ENCODE measurements at places on chromosomes 4 and X. TPM values are rescaled to one million over a fixed set of nuclear protein-coding genes. Genes with fewer than 3 reads are reported as not detected.

GRCh38 chr4:1367936-1368289, 20.9 kb downstream of the UVSSA start:
- DNase-seq = no peak

GRCh38 chr4:33078145-33078544, 2358.0 kb downstream of the PCDH7 start:
- DNase-seq = no peak

DNA sequence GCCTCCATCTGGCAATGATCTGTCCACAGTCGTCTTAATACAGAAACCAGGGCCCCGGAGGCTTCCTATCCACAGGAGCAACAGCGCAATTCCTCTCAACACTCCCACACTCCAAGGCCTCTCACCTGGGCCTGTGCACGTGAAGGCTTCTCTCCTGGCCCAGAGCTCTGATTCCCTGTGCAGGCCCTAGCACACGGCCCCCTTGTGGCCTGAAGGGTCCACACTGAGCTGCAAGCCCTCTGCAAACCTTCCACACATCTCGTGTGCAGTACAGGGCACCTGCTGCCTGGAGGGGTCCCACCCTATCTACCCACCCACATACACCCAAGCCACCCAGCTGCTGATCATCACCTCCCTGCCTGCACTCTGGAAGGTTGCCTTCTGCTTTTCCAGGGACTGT, 150.1 kb upstream of the NUDT10 start:
- no peak for DNase-seq

DNA sequence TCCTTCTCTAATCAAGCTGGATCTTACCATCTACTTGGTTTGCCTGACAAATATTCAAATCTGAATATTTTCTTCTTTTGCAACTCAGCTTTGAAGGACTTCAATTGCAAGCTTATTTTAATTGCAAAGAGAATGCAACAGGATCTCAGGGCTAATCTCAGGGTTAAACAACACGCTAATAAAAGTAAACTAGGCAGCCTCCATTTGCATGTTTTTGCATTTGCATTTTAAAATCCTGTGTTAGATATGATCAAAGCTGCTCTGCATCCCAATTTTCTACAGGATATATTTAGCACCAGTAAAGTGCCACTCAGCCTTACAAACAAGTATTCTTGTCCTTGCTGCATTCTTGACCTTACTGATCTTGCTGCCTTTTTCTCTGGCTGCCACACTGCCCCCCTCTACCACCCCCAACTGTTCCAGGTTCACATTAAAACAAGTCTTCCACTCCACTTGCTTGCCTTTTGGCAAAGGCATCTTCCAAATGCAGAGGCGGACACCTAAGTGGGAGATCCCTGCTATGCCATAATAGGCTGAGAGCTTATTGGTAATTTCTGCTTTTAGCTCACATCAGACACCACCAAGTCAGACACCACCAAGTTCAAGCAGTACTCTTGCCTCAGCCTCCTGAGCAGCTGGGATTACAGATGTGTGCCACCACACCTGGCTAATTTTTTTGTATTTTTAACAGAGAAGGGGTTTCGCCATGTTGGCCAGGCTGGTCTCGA, 48.1 kb downstream of the GPRIN3 start:
- no peak for DNase-seq

DNA sequence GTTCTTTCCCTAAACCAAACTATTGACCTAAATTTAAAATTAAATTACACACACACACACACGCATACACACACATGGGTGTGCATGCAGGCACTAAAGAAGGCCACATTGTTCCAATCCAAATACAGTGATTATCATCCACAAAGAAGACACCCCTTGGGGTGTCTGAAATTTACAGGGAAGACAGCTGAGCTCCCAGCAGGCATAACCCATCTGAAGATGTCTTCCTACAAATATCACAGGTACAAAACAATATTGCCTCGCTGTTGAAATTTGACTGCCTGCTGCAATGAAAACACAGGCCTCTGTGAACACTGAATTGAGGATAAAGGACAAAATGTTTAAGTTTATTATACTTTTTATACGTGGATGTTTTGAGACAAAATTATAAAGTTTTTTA, 50.2 kb upstream of the SLC7A11 start:
- DNase-seq = no peak

- no peak for DNase-seq
Observed at GRCh38 chrX:139909712-139910111, 23.1 kb downstream of the ATP11C start.

DNA sequence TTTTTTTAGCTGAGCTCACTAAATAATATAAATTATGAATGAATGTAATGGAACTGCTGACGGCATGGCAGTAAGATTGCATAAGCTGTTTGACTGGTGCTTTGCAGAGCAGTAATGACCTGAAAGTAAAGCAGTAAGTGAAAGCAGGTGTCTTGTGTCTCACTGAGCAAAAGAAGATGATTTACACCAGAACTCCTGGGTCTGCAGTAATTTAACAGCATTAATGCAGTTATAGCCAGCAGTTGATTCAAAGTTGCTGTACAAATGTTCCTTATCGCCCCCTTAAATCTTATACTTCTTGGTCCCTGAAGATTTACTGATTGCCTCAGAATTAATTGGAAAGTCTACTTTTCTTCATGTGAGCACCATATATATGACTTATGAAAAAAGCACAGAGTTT, 187.7 kb downstream of the DCTD start:
- DNase-seq = no peak

DNA sequence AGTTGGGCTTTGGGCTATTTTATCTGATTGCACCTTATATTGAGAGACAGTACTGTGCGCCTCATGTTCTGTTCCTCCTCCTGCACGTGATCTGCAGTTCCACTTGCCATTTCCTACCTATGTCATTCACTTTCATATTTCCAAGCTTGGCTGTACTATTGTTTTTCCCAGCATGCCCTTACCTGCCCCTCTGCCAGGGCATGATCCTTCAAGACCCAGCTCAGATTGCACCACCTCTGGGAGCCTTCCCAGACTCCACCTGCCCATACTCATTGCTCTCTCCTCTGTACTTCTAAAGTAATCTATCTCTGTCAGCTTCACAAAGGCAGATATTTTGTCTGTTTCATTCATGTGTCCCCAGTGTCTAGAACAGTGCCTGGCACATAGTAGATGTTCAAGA, 11.6 kb downstream of the SLC25A5 start:
- no peak for DNase-seq

DNA sequence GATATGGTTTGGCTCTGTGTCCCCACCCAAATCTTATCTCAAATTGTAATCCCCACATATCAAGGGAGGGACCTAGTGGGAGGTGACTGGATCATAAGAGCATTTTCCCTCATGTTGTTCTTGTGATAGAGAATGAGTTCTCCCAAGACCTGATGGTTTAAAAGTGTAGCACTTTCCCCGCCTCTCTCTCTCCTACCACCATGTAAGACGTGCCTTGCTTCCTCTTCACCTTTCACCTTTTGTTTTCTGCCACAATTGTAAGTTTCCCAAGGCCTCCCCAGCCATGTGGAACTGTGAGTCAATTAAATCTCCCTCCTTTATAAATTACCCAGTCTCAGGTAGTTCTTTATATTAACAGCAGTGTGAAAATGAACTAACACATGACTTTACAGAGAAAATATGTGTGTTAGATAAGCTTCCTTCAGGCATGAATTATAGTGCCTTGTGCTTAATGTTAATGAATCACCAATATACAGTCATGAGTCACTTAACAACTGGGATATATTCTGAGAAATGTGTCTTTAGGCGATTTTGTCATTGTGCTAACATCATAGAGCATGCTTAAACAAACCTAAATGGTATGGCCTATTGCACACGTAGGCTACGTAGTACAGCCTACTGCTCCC, 37.9 kb downstream of the PDGFC start:
- no peak for DNase-seq

GRCh38 chr4:97987019-97987648, 156.1 kb downstream of the STPG2 start:
- DNase-seq = no peak

DNA sequence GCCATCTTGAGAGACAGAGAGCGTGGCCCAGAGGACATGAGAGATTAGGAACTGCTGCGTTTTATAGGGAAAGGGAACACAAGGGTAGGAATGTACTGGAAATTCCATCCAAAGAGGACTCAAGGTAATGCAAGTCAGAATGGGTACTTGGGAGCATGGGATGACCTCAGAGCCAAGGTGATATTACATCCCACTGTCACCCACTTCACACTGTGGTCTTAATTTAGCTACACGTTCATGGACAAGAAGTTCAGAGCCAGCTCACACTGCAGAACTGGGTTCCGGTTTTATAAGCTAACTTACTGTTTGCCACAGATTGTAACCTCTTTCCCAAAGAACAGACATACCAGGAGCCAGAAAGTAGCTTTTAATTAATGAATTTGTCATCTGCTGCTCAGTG, 244.7 kb downstream of the CBR4 start:
- no peak for DNase-seq

DNA sequence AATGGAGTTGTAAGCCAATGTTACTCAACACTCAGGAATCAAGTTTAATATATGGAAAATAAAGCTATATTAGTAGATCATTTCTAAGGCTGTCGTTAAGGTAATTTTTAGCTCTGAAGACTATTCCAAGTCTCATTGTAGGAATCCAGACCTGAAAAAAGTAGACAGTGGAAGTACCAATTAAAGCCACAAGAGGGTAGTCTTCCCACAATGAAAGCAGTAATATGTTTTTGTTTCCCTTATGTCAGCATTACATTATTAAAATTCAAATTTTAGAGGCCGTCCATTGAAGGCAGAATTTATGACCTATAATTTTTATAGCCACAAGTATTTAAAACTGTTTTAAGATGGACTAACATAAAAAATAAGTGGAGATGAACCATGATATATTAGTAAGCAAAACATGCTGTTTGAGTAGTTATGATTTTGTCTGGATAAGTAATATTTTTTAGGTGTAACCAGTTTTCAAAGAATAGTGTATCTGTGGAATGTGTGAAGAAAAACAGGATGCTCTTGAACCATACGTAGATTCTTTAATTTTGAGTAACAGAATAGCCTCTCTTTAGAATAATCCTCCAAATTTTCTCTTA, 372.6 kb upstream of the TECRL start:
- DNase-seq = no peak

- no peak for DNase-seq
Observed at GRCh38 chrX:44570522-44570921, 27.9 kb upstream of the FUNDC1 start.

- no peak for DNase-seq
Observed at GRCh38 chr4:71878376-71878775, 94.5 kb upstream of the GC start.

- DNase-seq = no peak
Observed at GRCh38 chr4:67880866-67881610, 2.8 kb downstream of the TMPRSS11D start.

- DNase-seq = no peak
Observed at GRCh38 chrX:27336466-27337091, 126.6 kb downstream of the PPP4R3C start.

DNA sequence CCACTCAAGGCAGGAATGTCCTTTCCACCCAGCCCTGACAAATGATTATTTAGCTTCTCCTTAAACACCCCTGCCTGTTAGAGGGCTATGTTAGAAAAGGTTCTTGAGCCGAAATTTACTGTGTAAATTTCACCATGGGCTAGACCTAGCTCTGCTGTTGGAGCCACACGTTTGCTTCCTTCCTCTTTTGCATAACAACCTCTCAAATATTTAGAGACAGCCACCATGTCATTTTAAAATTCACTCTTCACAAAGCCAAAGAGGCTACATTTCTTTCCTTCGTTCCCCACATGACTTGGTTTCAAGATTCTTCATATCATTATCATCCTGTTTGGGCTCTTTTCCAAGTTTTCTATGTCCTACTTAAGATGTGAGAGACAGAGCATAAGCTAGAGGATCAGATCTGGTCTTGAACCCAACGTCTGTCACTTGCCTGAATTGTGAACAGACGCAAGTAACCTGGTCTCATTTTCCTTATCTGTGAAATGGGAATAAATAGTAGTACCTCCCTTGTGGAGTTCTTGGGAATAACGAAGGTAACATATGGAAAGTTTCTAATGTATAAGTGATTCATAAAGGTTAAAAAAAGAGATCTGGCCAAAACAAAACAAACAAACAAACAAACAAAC, 6.7 kb downstream of the DOCK11 start:
- no peak for DNase-seq

GRCh38 chr4:25068386-25068785, 37.6 kb upstream of the LGI2 start:
- DNase-seq = no peak

DNA sequence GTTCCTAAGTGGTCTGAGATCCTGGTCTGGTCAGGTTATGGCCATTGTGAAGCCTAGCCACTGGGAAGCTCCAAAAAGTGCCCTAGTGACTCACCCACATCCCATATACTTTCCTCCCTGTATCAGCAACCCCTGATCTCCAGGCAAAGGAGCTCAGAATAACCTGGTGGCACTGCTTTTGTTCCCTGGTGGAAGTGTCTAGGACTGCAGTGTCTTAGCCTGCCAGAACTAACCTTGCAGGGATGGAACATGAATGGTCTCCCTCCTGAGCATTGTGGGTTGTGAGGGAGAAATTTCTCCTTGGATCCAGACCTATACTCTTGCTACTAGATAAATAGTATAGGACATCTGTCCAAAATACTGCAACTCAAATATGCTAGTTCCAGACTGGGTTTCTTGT, 27.9 kb upstream of the WDR1 start:
- DNase-seq = no peak

GRCh38 chr4:3322059-3322550, 29.3 kb downstream of the RGS12 start:
- no peak for DNase-seq

GRCh38 chr4:147587041-147587440, 30.2 kb upstream of the TMEM184C start:
- no peak for DNase-seq

DNA sequence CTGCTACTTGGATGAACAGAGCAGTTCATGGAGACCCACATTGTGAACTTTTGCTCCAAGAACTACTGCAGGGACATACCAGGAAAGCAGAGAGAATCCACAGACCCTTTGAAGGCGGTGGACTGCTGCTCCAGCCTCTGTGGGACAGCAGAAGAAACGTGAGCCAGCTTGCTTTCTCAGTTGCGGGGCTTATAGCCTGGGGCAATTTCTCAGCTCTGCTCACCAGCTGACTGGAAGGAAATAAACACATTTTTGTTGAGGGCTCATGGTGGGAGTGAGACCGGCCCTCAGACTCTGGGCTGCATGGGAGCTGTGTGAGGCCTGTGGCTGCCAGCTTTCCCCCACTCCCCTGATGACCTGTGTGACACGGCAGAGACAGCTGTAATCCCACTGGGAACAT, 2.6 kb upstream of the ADH1A start:
- no peak for DNase-seq

DNA sequence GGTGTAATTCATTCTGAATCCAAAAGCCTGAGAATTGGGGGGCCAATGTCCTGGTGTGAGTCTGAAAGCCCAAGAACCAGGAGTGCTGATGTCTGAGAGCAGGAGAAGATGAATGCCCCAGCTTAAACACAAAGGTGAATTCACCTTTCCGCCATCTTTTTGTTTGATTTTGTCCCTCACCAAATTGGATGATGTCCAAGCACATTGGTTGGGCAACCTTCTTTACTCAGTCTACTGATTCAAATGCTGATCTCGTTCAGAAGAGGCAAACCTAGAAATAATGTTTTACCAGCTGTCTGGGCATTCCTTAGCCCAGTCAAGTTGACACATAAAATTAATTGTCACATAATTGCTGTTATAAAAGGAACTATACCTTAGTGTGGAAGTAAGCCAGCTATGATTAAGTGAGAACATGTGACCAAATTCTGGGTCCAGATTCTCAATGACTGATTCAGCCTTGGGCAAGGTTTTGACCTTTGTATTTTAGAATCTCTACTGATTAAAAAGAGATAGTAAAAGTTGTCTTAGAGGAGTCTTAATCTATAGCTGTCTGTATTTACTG, 34.5 kb upstream of the SLC4A4 start:
- DNase-seq = no peak

STAP1 gene
- not detected for total RNA-seq

TSPAN7 gene
- total RNA-seq = 37.3 TPM

DMRTC1 gene
- total RNA-seq = not detected

BLTP1 gene
- total RNA-seq = 144 TPM

LRP2BP gene
- total RNA-seq = 3.6 TPM

Data from tibial nerve (tissue), 4 donors.